ENCODE measurements at places on chromosomes 1 and 21.

- DNase-seq = no peak
Measured at GRCh38 chr1:29176576-29176975, 5.1 kb downstream of the SRSF4 start.

DNA sequence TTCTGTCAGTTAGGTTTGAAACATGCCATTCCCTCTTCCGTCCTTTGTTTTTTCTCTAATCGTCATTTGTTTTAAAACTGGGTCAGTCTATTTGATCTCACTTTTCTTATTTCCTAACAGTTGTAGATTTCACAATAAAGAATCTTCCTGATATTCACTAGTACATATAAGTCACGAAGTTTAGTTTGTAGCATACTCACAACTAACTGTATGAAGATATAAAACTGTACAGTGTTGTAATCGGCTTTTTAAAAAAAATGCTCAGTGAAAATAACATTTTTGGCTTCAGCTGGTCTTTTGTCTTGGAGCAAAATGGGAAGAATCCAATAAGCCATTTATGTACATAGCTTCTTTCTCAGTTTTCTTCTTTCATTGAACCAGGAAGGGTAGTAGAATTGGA lies 78.3 kb downstream of the NCAM2 start:
- no peak for DNase-seq

- no peak for DNase-seq
Measured at GRCh38 chr1:151790940-151791651, 796 bp upstream of the TDRKH start.

DNA sequence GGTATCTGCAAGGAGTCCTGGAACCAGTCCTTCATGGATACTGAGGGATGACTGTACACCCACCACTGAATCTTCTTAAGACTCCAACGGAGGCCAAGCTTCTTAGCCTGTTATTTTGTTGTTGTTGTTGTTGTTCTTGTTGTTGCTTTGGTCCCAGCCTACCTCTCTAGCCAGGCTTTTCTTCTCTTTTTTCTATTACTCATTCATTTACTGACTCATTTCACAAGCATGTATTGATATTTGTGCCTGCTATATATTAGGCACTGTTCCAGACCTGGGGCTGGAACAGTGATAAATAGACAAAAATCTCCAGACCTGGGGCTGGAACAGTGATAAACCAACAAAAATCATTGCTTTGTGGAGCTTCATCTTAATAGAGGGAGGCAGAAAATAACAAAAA lies 20.4 kb downstream of the CENPF start:
- no peak for DNase-seq

DNA sequence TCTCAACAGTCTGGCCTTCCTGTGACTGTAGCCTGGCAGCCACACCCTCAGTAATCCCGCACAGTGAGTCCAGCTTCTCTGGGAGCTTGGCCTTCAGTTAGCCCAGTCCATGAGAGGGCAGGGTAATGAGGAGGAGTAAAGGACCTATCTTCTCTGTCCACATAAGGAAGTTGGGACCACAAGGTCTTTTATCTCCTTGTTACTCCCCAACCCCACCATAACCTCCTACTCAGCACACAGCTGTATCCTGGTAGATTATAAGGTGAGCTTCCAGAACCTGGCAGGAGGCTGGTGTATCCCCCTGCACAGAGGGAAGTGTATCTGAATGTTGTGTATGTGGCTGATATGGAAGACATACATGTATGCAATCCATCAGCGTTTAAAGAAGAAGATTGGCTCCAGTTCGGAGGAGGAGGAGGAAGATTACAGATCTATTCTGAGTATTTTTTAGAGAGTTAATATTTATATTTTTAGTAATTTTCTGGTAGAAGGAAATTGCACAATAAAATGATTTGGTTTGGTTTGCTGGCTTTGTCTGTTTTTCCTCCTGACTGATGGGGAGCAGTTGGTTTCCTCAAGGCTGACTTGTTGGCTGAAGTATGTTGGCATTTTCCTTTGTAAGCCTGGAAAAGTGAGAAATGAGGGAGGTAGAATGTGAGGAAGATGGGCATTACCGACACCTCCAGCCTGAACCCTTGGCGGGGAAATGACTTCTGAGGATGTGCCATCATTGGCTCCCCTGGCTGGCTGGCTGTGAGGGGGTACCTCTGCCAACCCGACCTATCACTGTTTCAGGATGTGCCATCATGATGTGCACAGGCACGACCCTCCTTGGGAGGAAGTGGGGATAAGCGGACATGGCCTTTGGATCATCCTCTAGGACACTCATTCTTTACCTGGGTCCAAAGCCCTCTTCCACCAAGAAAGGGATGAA lies 5.0 kb downstream of the C1orf226 start:
- DNase-seq = no peak

GRCh38 chr1:89356658-89357400 lies 7.0 kb upstream of the GBP6 start:
- DNase-seq = no peak

- DNase-seq = no peak
Measured at GRCh38 chr1:238052496-238053266, 162.0 kb upstream of the ZP4 start.

DNA sequence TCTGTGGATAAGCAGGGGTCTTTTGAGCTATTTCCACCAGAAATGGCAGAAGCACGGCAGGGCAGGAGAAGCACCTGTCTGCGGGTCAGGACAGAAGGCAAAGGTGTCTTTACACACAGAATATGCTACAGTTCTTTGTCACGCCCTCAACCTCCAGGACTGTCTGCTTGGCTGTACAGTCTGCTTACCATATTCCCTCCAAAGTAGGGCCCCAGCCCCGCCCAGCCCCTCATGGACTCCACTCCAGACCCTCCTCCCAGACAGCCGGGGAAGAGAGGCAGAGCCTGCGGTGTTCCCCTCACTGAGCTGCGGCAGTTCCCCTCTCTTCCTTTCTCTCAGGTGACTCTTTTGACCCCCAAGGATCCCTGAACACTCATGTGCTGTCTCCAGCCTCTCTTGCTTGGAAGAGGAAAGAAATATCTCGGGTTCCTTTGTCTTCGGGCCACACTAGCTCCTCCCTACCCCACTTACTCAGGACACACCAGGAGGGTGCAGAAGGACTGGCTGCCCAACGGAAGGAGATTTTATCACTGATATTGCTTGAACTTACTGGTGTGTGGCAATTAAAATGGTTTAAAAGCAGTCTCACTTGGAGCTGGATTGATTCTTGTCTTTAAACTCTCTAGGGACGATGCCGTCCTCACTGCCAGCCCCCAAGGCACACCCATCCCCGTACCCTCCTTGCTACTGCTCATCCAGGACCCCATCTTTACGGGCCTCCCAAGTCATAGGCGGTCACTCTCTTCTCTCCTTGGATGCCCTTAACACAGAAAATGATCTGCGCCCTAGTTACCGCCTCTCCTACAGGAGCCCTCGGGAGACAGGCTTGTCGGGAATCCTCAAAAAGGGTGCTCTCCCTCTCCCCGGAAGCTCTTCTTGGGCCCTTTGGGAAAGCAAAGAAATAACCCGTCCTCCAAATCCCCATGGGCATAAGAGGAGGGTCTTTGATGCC lies 169.7 kb downstream of the TOMM20 start:
- no peak for DNase-seq

DNA sequence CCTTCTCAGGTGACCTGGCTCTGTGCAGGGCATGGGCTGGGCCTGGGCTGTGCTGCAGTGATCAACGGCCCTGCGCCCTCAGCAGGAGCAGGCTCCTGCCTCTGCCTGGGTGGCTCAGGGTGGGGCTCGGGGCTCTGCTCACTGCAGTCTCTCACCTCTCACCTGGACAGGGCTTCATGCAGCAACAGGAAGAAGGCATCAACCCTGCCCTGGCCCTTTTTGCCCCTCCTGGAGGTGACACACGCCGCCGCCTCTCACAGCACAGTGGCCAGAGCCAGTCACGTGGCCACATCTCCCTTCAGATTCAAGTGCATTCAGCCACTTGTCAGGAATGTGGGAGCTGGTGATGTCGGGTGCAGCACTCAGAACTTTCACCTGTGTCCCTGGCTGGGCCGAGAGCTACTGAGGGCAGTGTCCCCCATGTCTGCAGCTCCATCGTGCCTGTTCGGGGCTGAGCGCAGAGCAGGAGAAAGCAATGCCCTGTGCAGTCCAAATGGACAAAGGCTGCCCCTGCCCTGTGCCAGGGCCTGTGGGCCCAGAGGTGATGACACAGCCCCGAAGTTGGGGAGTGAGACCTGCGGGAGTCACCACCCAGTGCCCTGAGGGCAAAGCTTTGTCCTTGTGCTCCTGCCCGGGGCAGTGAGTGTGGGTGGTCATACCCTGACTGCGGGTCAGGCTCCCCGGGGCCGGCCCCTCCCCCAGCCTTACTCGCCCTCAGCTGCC lies 314.0 kb downstream of the PTPRU start:
- no peak for DNase-seq

GRCh38 chr1:28954126-28954726 lies 39.9 kb downstream of the EPB41 start:
- no peak for DNase-seq

GRCh38 chr1:205668951-205669340 lies 11.4 kb downstream of the SLC45A3 start:
- no peak for DNase-seq

GRCh38 chr1:59645893-59646292 lies 168.9 kb upstream of the HOOK1 start:
- no peak for DNase-seq

DNA sequence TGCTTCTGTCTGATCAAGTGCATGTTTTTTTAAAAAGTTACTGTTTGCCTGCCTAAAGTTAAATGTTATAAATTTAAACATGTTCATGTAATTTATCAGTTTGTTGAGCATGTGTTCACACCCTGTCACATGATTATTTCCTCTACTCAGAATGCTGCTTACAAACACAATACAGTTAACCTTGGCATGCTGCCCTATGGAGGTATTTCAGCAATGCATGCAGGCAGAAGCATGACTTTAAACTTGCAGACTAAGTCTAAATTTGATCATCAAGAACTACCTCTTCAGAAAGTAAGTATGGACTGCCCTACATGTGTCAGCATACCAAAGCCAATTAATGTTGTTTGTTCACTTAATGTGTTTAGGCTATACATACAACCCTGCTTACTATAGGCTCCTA lies 161.6 kb downstream of the LRRC40 start:
- DNase-seq = no peak

DNA sequence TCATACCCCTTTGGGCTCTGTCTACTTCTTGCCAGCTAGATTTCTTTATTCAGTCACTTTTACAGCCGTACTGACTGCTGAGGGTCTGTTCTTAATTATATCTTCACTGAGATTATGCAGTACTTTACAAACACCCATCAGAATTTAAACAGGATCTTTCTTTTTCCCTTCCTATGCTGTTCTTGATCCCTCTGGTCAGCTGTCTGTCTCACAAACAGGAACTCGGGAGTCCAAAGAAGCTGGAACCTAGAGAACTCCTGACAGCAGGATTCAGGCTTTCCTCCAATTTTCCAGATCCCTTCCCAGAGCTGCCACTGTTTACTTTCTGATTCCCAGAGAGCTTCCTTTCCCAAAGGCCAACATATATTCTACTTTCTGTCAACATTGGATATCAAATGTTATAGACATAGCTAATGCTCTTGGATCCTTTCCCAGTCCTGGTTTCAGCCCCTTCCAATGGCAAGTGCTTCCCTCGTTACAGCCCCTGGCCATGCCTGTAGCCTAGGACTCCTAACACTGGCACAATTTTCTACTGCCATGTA lies 59.5 kb downstream of the ATP2B4 start:
- DNase-seq = no peak
